ENCODE measurements at places on chromosomes 5 and 9.

DNA sequence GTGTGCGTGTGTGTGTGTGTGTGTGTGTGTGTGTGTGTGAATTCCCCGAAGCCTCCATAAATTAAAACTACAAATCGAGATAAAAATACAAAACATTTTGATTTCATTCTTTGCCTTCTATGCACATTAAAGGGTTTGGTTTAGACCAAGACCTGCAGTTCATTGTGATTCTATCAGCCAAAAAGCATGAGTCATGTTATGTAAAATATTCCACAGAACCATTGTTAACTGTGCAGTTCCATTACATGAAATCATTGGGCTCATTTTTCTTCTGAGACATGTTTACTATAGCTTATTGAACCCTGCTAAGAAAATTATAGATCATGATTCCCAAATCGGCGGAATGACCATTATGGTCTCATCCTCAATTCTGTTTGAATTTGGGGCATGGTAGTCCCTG lies 11.7 kb downstream of the CAVIN4 start:
- peak; percentile 54 for DNase-seq

DNA sequence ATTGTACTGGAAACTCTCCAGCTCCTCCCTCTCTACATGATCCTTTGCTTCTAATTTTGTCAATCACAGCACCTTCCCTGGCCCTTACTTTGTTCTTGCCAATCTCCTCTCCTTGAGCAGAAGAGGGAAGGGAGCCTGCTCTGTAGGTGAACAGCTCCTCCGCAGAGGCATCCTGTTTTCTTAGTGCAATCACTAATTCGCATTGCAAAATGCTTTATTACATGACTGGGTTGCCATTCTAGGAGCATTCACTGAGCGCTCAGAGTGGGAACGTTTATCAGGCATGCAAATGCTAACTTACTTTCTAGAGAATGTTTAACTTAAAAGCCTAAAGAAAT lies 416 bp upstream of the SNX18 start:
- DNase-seq: no peak

GRCh38 chr5:123605822-123606221 lies 93.8 kb downstream of the CSNK1G3 start:
- DNase-seq: no peak

- peak; percentile 93 for DNase-seq
Measured at GRCh38 chr9:121598167-121598964, 53.1 kb upstream of the DAB2IP start.

GRCh38 chr5:145598983-145599382 lies 236.2 kb downstream of the PRELID2 start:
- DNase-seq: no peak

DNA sequence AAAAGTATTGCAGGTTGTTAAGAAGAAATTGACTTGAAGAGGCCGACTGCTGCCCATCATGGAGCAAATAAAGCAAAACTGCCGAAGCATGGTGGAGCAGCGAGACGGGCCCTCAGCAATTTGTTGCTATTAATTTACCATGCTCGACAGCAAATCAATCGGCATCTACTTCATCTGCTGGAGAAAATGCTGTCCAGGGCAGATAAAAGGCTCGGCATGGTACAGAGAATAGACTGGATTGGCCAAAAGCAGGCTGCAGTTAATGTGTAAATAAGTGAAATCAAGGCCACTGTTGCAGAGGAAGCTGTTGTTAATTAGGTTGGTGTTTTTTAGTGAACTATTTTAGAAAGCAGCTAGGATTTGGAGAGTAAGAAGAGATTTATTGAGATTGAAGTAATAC lies 8.3 kb downstream of the TLE4 start:
- no peak for DNase-seq

DNA sequence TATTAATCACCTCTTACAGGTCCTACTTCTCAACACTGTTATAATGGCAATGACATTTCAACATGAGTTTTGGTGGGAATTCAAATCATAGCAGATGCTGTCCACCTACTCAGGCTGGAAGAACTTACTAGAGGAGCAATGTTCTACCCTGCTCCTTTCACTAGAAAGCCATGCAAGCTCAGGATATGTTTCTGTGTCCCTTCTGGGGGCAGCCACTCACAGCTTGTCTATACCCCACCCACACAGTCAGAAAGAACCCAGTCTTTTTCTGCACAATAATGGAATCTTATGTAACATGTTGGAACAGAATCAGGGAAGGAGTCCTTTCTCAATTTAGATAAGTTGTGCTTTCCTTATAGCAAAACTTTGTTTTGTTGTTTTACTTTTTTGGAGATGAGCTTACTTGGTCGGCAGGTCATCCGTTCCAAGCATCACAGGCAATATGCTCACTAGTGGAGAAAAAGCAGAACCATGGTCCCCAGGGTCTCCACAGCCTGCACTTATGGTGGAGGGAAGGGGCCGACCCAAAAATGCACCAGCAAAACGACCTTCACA lies 53.3 kb upstream of the ICE1 start:
- DNase-seq: no peak

- no peak for DNase-seq
Measured at GRCh38 chr9:33170464-33171415, 3.6 kb upstream of the B4GALT1 start.

DNA sequence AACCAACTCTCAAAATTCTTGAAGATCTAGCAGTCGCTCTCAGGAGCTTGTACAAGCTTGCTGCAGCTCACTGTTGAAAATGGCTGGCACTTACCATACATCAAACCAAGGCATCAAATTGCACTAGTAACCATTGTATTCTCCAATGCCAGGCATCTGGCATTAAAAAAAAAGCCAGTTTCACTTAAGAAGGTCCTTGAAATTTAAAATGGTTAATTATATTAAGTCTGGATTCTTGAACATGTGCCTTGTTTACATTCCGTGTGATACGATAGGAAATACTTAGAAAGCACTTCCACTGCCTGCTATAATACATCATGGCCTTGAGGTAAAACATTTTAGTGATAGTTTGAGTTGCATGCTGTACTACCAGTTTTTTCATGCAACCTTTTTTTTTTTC lies 300.7 kb downstream of the KDM4C start:
- no peak for DNase-seq

DNA sequence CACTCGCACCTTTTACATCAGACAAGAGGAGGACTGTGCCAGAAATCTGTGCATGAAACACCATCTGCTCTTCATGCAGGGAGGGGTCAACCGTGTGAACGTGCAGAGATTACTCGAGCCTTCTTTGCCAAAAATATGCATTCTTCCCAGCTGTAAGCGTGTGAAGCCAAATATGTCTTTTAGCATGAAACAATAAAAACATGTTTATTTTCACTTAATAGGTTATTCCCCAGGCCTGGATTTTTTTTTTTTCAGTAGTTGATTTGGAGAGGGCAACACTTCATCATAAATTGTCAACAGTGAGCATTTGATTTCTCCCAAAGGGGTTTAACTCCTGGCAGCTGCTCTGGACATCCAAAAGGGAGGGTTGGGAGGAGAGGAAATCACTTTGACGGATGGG lies 23.8 kb downstream of the PLAC8L1 start:
- no peak for DNase-seq

DNA sequence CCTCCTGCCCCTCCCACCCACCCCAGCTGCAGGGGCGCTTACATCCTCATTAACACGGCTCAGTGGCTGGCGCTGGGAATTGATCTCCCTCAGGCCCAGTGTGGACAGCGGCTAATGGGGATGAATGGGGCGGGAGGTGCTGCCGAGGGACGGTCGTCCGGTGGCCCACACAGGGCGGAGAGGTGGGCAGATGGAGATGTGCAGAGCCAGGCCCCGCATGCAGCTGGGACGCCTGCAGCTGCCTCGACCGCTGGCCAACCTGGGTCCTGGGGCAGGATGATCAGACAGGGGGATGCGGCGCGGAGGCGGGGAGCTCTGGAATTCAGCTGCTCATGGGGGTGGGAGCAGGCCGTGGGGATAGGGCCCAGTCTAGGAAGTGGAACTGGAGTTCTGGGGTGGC lies 17.6 kb downstream of the TSPAN17 start:
- no peak for DNase-seq

- peak; percentile 65 for DNase-seq
Measured at GRCh38 chr9:128920381-128921058, at the start of gene PHYHD1. PHYHD1 (plus strand) TSS chr9:128920982; CDS start chr9:128922324, 1,342 bp downstream.

GRCh38 chr5:73448463-73449136 lies at the start of gene FOXD1:
FOXD1 (minus strand) TSS chr5:73448777; CDS start chr5:73448362, 415 bp downstream.
- DNase-seq: peak; percentile 93

DNA sequence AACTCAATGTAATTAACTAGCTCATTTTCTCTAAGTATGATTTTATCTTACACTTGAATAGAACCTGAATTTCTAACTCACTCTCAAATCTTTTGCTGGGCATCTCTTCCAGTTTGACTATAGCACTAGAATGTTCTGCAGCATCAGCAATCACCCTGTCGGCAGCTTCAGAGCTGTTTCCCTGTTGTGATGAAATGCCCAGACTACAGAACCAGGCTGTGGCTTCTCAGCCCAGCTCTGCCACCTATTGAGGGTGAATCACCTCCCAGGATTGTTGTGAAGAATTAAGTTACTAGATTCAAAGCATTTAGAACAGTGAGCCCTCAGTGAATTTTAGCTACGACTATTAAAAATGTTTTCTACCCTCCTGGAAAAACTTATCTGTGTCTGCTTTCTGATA lies 90.4 kb upstream of the ANKRD55 start:
- peak; percentile 55 for DNase-seq

DNA sequence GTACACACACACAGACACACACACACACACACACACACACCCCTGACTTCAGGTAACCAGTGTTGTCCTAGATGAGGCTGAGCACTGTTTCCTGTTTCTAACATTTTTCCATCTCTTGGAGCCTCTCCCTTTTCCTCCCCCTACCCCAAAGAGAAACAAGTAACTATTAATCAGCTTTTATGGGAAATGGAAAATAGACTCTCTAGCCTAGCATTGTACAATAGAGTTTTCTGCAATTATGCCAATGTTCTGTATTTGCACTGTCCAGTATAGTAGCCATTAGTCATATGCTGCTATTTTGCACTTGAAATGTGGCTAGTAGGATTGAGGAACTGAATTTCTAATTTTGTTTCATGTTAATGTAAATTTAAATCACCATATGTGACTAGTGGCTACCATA lies 33.1 kb downstream of the RAB3C start:
- no peak for DNase-seq

- no peak for DNase-seq
Measured at GRCh38 chr9:138006576-138007233, 129.1 kb downstream of the CACNA1B start.

- DNase-seq: no peak
Measured at GRCh38 chr5:8522646-8523045, 653.7 kb downstream of the MTRR start.

- DNase-seq: peak; percentile 89
Measured at GRCh38 chr9:6354072-6354686, 26.0 kb downstream of the TPD52L3 start.

DNA sequence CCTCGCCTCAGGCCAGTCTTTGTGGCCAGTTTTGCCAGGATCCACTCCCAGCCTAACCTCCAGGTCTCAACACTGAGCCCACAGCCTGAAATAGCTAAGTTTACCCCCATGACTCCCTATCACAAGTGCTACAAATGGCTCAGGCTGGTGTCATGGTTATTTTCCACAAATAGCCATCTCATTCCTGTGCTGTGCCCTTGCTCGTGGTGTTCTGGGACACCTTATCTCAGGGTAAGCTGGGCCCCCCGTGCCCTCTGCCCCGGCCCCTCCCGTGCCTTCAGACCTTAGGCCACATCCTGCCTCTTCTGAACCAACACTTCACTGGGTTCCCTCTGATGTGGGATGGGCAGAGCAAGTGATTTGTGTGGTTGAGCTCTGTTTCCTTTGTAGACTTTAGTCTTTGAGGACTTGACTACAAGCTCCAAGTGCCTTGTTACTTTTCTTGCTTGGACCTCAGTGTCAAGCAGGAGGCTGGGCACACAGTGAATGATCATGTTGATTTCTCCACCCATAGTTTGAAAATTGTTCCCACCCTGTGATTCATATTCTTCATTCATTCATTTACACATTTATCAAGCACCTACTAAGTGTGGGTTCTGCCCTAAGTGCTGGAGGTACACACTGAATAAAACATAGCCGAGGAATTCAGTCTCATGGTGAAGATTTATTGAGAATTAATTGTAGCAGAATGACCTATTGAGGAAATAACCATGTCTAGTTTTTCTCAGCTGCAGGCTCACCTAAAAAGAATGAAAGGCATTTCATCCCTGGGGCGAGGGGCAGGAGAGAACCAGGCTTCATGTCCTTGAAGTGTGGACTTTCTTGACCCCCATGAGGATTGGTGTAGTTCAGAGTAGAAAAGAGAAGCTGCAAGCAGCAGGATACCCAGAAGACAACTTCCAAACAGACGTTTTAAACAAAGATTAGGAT lies 84.5 kb upstream of the CTNNA1 start:
- no peak for DNase-seq

- no peak for DNase-seq
Measured at GRCh38 chr5:177503351-177504085, 6.1 kb downstream of the DOK3 start.

GRCh38 chr5:35651002-35651756 lies 33.5 kb downstream of the SPEF2 start:
- DNase-seq: peak; percentile 68

DNA sequence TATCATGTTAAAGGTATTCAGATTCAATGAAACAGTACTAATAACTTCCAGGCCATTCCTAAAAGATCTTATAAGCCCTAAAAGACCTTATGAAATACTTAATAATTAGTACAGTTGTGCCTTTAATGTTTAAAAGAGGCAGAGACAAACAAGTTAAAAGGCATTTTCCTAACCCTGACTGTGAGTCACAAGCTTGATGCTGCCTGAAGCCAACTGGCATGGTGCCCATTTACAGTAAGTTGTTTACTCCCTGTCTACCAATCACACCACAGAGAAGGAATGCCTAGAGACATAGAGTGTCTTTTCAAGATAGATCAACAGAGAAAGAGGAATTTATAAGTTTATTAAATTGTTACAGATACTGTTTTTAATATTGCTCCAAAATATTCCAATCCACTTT lies 47.8 kb downstream of the NR3C1 start:
- peak; percentile 78 for DNase-seq

DNA sequence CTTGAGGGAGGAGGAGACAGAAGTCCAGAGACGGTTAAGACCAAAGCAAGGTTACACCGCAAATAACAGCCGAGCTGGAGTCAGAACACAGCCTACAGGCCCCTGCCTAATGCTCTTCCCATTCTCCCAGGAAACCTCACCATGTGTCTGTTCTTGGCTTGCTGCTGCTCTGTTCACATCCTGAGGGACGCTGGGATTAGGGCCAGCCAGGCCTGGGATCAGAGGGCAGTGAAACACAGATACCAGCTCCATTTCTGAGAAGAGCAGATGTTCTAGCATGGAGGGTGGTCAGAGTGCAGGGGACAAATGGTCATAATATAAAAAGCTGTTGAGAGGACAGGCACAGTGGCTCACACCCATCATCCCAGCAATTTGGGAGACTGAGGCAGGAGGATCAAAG lies 124.8 kb upstream of the LARP1 start:
- no peak for DNase-seq

GRCh38 chr5:41795125-41795524 lies 75.1 kb downstream of the OXCT1 start:
- DNase-seq: no peak

DNA sequence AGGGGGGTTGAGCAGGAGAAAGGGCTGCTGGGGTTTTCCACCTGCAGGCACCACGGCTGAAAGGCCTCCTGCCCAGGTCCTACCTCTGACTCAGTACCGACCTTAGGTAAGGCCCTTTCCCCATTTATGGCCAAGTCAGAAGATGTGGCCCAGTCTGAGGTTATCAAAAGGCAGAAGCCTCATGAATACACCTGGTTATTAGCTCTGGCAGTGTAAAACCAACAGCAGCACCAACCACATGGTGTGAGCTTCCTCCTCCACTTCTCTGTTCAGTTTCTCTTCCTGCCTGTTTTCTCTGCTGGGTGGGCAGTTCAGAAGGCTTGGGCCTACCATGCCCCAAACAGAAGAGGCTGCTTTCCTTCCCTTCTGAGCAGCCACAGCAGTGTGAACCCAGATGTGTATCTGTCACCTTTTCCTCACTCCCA lies 86.9 kb downstream of the UGCG start:
- DNase-seq: no peak
